ENCODE measurements at places on chromosomes 2 and 18. TPM values are rescaled to one million over a fixed set of nuclear protein-coding genes. Genes with fewer than 3 reads are reported as not detected.

The MARCHF4 gene
- total RNA-seq = 0.15 TPM

The KCNS3 gene
- total RNA-seq = 7.8 TPM

The NYAP2 gene
- total RNA-seq = not detected

The UGT1A6 gene
- 3.7 TPM for total RNA-seq

The MCM6 gene
- 9.5 TPM for total RNA-seq

The CDK15 gene
- not detected for total RNA-seq

The SLC39A6 gene
- 42.6 TPM for total RNA-seq

The NLRC4 gene
- 1.7 TPM for total RNA-seq

The UGT1A4 gene
- 3.8 TPM for total RNA-seq

The ALMS1 gene
- 40.0 TPM for total RNA-seq

The CD8B gene
- 3.5 TPM for total RNA-seq

The FSHR gene
- not detected for total RNA-seq

The SCTR gene
- total RNA-seq = not detected

The DNAJB2 gene
- total RNA-seq = 121 TPM

The PDE1A gene
- total RNA-seq = 72.3 TPM

All from thyroid gland (tissue), 4 donors.